ENCODE measurements at places on chromosomes 3 and 15.

DNA sequence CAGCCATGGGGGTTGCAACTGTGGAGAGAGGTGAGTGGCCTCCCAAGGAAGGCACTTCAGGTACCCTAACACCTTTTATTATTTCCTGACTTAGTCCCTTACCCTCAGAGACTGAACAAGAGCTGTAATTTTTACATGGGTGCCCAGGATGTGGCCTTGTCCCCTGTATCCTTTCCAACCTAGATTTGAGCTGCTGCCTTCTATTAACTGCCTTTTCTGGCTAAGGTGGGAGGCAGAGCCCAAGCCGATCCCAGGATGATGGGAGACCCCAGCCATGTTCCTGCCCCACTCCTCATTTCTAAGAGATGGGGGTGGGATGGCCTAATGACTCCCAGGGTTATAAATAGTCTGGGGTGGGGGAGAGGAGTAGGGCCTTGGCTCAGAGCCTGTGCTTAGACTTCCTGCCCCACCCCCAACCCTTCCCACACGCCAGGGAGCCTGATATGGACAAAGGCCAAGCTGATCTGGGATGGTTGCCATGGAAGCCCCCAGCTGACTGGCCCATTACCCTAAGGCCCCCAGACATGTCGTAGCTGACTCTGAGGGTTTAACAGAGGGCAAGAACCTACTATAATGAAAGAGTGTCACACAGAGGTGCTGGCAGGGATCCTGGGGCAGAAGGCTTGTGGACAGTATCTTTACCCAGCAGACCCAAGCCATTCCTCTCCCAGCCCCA, 1.9 kb downstream of the KLHDC8B start:
- DNase-seq, result no peak

GRCh38 chr3:188323067-188323842, 169.3 kb downstream of the LPP start:
- DNase-seq, result peak; percentile 54

DNA sequence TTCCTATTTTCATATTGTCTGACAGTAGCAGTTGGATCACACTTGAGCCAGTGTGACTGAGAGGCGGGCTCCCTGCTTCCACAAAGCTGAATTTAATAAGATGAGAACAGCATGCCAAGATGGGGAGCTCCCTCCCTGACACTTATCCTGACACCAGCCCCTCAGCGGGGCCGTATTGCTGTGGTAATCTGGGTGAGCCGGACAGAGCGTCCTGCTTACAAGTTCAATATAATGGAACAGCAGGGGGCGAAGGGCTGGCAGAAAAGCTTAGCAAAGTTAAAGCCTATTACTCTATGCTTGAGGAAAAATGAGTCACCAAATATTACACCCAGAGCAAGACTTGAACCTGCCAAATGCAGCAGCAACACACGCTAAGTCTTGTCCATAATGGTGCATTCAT, 163.8 kb upstream of the CMC1 start:
- DNase-seq, result peak; percentile 5

GRCh38 chr15:66764072-66764786, 62.2 kb downstream of the SMAD6 start:
- DNase-seq, result no peak

GRCh38 chr15:80828796-80829195, 49.6 kb downstream of the CEMIP start:
- DNase-seq, result no peak
